ENCODE measurements at places on chromosomes 2 and 18.

- no peak for DNase-seq
These were observed 595.1 kb downstream of the MBD2 start for GRCh38 chr18:53629337-53629736.

- DNase-seq: peak; percentile 80
These were observed at the start of gene CNTNAP5 for GRCh38 chr2:124025171-124025580. TSS of gene CNTNAP5 (plus strand) at chr2:124025287. CDS start at chr2:124025651, 364 bp downstream.

GRCh38 chr2:207612714-207613113 is 12.5 kb downstream of the METTL21A start:
- DNase-seq: no peak

DNA sequence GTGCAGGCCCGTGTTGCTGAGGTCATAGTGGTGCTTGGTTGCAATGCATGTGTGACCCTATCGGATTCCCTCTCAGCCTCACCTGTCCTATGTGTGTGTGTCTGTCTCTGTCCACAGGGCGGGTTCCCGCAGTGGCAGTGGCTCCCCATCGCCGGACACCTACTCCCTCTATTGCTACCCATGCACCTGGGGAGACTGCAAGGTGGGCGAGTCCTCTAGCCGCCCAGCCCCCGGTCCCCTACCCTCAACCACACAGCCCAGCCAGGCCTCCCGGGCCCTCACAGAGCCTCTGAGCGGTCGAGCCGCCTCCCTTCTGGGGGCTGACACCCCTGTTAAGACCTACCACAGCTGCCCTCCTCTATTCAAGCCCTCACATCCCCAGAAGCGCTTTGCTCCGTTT is 14.2 kb downstream of the GAREM2 start:
- DNase-seq: no peak

DNA sequence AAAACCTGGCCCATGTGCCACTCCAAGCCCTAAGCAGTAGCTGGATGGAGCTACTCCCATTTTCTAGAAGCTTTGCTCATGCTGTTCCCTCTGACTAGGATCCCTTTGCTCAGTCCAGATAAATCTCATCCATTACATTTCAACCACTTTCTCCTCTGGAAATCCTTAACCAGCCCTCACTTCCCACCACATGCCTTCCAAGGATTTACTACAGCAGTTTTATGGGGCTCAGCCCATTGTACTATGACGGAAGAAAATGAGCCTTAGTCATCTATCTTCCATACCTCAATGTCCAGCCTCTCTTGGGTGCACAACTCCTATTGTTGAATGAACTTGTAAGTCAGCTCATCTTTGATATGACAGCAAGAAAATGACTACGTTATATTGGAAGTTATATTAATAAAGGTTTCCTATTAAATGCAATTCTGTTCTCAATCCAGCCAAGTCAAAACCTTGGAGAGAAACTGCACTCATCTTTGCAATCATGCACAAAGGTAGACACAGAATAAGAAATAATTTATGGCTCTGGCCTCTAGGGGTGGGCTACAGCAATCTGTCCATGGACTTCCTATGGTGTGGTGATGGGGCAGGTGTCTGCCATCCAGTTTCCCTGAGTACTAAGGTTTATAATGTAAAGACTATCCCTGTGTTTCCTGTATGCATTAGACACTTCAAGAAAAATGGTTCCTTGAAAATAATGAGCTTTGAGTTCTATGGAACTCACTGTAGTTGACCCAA is 3.4 kb downstream of the B4GALT6 start:
- no peak for DNase-seq

- DNase-seq: no peak
These were observed 67.2 kb downstream of the MBP start for GRCh38 chr18:77065221-77065981.

DNA sequence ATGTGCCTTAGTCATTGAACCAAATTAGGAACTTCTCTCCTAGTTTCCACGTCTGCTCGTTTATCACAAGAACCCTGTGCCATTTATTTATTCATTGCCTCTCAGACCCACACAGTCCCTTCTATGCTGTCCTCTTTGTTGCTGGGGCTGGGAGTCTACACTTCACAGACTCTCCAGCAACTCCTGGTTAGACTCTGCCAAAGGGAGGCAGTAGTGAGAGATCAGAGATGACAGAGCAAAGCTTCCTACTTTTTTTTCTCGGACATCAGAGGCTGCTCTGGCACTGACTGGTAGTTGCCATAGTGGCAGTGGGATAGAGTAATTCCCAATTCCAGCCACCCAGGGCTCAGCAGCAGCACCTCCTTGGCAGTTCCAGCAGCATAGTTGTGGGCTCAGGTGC is 277.5 kb downstream of the BCL11A start:
- no peak for DNase-seq

DNA sequence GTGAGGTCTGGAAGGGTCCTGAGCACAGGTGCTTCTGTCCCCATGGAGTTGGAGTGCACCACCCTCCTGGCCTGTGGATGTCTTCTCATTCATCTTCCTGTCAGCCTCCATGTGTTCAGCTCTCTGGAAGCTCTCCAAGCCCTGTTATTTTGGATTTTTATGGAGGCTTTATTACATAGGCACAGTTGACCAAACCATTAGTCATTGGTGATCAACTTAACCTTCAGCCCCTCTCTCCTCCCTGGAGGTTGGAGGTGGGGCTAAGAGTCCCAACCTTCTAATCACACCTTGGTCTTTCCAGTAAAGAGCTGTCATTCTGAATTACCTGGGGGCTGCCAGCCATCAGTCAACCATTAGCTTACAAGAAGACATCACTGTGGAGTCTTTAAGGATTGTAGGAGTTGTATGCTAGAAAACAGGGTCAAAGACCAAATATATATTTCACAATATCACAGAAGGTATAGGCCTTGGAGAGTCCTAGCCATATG is 7.5 kb upstream of the MCFD2 start:
- no peak for DNase-seq

DNA sequence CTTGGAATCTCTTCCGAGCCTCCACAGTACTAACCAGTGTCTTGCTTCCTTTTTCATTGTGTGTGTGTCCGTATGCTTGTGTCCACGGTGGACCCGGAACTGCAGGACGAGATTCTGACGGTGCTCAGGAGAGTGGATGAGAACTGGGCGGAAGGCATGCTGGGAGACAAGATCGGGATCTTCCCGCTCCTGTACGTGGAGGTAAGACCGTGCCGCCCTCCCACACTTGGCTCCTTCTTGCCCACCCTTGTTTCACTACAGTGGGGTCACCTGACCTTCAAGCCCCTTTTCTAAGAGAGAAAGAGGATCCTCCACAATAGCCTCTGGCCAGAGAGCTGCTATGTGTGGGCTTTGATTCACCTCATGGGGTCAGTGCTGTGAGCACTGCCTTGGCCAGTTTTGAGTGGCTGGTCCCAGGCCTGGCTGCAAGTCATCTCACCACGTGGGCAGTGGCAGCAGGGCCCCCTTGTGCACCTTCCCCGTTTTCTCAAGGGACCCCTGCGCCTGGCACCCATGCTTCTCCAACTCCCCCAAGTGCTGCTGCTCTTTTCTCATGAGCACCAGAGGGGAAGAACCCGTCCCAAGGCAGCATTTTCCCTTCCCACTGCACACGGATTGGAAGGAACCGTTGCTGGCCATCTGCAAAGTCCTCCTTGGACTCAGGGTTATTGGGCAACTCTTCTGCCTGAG is 242.1 kb downstream of the SEPTIN10 start:
- DNase-seq: no peak

DNA sequence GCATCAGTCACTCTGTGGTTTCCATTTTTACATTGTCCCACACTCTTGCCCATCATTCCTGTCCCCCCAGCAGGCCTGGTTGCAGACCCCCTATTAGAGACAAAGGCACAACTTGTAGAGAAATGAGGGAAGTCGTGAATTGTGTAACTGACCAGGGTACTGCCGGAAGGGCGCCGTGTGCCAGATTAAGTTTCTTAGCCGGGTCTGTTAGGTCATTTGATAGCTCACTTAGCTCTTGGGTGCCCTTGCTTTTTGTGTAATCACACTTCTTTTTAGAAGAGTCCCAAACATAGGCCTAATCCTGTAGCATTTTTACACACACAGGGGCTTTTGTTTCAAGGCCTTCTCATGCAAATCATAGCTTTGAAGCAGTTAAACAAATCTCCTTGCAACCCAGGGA is 87.2 kb downstream of the CTAGE1 start:
- no peak for DNase-seq

DNA sequence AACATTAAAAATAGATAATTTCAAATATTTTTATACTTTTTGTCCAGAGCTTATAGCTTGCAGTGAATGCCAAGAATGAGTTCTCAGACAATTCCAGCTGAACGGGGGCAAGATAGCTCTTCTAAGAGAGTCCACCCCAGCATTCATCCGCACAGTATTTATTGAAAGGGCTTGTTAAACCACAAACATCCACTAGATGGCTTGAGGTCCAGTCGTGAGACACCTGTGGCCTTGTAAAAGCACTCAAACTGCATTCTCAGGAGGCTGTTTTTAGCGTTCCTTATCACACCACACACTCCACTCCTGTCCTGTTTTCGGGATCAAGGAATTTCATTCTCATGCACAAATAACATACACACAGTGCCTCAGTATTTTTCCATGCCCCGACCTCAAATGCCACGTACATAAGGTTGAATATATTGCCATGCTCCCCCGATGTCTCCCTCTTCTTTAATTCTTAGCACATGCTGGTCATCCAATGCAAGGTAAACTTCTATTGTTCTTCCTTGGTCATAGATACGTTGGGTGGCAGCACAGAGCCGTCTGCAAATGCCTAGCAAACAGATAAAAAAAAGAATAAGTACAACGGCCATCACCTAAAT is 47.4 kb downstream of the DNAJC10 start:
- DNase-seq: no peak

DNA sequence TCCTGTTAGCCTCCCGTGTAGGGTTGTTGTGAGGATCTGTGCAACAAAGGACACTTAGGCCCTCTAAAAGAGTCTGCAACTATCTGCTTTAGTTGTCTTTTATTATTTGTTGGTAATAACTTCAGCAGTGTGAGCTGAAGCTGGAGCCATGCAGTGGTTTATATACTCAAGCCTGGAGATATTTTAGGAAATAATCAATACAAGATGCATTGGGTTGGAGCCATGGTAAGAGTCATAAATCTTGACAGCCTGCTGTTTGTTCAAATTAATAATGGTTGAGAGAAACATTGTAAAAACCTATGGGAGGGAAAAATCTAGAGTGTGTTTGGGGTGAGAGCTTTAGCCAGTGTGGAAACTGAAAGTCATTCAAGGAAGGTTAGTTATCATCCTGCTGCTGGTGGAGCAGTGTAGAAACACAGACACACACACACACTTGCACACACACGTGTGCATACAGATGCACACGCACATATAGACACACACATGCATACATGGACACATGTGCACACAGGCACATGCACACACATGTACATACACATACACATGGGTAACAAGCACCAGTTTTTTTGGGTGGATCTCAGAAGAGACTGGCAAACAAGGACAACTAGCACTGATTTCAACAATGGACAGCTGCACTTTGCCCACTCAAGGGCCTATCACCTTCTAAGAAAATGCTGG is 51.0 kb downstream of the ACOXL start:
- no peak for DNase-seq

- no peak for DNase-seq
These were observed 35.5 kb upstream of the COBLL1 start for GRCh38 chr2:164877169-164877568.

GRCh38 chr18:24246143-24246542 is 107.3 kb downstream of the CABYR start:
- DNase-seq: no peak

GRCh38 chr18:46261799-46262198 is 157.6 kb downstream of the HAUS1 start:
- DNase-seq: no peak
